CD4-positive, alpha-beta T cell treated with Interleukin-15 for 4 hours (primary cell): ENCODE measurements at places on chromosomes 2 and 18.
A peak's percentile ranks its signal among the peaks of the same experiment; 100 is the strongest.

DNA sequence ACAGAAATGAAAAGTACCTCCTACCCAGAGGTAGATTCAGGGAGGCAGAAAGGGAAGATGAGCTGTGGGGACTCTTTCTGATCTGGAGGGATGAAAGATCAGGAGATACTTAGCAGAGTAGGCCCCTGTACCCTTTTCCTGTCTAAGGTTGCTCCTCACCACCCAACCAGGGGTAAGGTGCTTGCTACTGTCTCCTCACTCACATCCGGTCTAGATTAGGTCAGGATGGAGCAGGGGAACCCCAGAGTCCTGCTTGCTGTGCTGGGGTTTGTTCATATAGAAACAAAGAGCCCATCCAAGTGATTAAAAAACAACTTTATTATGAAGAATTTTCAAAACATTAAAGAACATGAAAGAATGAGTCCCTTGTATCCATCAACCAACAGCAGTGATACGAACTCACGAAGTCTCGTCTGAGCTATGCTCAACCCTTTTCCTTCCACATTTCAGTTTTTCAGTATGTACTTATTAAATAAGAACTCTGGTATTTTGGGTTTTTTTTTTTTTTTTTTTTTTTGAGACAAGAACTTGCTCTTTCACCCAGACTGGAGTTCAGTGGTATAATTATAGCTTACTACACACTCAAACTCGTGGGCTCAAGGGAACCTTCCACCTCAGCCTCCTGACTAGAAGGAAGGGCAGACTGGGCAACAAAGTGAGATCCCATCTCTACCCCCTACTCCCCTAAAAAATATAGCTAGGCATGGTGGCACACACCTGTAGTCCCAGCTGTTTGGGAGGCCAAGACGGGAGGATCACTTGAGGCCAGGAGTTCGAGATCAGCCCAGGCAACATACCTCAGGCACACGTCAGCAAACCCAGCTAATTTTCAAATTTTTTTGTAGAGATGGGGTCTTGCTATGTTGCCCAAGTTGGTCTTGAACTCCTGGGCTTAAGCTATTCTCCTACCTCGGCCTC is 28.5 kb upstream of the MCFD2 start:
- DNase-seq = peak; percentile 76

DNA sequence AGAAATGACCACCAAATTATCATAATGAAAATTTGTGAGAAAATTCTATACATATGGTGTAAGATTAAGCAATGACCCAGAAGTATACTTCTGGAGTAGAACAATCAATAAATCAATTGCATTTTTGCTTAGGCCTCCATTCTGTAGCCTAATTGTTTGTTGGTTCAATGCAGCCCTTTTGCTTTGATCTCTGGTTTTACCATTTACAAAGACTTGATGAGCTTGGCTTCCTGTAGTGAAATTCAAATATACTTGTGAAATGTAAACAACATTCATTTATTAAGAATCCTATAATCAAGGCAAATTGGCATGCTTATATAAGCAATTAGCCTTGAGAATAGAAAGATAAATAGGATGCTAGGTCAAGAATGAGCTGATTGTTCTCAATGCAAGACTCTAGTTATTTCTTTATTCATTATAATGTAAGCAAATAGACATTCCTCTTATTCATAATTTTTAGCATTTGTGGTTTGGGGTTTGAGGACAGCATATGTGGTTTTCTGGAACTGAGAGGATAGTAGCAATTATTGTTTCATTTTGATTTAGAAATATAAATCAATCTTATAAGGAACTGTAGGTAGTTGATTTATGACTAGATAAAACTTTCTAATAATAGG is 9.7 kb downstream of the FMNL2 start:
- DNase-seq = no peak

- DNase-seq = no peak
Observed at GRCh38 chr2:37912056-37912455, 13.0 kb upstream of the RMDN2 start.

GRCh38 chr2:231123362-231123898 is 1.4 kb downstream of the HTR2B start:
- no peak for DNase-seq

- DNase-seq = no peak
Observed at GRCh38 chr2:69914950-69915945, at the start of gene MXD1. TSS of gene MXD1 (plus strand) at chr2:69915109. CDS start at chr2:69915331, 222 bp downstream.
